ENCODE measurements at places on chromosomes 5 and 9.

GRCh38 chr9:34546834-34547827 lies 24.3 kb upstream of the ENHO start:
- peak; percentile 86 for DNase-seq

- DNase-seq = no peak
These were observed 224.0 kb downstream of the ARHGAP26 start for GRCh38 chr5:142994218-142994617.

GRCh38 chr5:42806701-42807262 lies 4.9 kb downstream of the SELENOP start:
- DNase-seq = no peak

DNA sequence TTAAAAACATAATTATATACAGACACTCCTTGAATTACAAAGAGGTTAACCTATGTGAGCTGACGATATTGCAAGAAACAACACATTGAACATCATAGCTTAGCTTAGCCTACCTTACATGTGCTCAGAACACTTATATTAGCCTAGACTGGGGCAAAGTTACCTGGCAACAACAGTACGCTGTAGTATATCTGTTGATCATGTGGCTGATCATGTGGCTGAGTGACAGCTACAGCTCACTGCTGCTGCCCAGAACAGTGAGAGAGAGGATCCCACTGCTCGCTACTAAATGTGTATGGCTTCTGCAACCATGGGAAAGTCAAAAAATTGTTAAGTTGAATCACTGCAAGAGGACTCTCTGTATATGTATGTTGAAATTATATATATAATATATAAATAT lies 169.9 kb downstream of the CDH9 start:
- DNase-seq = no peak

GRCh38 chr5:132758451-132758850 lies 11.2 kb downstream of the CCNI2 start:
- DNase-seq = no peak

DNA sequence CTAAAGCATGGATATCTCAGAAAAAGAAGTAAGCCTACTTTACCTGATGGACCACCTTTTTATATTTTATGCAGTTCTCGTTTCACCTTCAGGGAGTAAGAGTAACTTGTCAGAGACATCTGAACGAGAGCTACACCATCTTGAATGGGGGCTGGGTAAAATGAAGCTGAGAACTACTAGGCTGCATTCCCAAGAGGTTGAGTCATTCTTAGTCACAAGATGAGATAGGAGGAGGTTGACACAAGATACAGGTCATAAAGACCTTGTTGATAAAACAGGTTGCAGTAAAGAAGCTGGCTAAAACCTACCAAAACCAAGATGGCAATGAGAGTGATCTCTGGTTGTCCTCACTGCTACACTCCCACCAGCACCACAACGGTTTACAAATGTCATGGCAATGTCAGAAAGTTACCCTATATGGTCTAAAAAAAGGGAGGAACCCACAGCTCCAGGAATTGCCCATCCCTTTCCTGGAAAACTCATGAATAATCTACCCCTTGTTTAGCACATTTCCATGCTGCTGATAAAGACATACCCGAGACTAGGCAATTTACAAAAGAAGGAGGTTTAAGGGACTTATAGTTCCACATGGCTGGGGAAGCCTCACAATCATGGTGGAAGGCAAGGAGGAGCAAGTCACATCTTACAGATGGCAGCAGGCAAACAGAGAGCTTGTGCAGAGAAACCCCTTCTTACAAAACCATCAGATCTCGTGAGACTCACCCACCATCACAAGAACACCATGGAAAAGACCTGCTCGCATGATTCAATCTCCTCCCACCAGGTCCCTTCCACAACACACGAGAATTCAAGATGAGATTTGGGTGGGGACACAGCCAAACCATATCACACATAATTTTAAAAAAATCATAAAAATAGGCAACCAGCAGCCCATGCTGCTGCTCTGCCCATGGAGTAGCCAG lies 62.5 kb downstream of the GIN1 start:
- no peak for DNase-seq

DNA sequence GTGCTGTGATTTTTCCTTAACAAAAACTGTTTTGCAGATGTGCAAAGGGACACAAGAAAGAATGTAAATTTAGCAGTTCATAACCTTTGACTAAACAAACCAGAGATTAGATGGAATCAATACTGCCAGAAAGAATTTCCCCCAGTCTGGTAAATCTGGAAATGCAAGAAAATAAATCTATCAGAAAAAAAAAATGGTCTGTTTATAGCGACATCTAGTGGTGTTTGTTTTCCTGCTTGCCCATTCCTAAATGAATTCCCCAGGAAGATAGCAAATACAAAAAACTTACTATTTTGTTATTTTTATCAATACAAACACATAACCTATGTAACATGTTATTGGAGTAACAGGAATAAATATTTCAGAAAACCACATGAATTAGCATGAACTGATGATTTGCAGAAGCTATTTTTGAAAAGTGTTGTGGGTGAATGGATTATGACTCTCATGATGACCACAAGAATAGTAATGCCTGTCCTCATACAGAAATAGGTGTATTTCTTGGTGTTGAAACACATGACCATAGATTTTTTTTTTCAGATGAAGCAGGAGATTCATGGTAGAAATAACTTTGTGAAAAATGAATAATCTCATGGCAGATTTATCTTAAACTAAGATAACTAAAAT lies 1703.8 kb downstream of the MAT2B start:
- no peak for DNase-seq

All from WERI-Rb-1 (cell line).